ENCODE measurements at places on chromosomes 7 and 10.

DNA sequence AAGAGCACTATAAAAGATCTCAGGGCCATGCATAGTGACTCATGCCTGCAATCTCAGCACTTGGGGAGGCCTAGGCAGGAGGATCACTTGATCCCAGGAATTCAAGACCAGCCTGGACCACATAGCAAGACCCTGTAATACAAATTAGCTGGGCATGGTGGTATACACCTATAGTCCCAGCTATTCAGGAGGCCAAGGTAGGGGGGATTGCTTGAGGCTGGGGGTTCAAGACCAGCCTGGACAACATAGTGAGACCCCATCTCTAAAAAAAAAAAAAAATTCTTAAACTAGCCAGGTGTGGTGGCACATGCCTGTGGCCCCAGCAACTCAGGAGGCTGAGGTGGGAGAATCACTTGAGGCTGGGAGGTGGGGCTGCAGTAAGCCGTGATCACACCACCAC lies 15.8 kb downstream of the STYXL1 start:
- no peak for DNase-seq

GRCh38 chr7:46806856-46807255 lies 775.1 kb downstream of the TNS3 start:
- no peak for DNase-seq

DNA sequence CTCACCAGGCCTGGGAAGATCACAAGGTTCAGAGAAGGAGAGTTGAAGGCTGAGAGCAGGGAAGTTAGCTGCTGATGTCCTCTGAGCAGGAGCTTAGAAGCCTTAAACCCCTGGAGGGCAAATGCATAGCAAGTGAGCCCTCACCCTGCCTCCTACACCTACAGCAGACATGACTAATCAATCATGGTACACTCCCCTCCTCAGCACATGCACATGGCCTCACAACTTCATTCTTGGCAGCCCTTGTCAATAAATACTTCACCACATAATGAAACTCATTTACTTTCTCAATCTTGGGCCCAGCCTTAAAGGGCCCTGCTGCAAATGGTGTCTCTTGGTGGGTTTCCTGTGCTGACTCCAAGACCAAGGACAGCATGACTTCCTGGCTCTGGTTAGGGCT lies 12.9 kb downstream of the MMRN2 start:
- DNase-seq, result no peak

DNA sequence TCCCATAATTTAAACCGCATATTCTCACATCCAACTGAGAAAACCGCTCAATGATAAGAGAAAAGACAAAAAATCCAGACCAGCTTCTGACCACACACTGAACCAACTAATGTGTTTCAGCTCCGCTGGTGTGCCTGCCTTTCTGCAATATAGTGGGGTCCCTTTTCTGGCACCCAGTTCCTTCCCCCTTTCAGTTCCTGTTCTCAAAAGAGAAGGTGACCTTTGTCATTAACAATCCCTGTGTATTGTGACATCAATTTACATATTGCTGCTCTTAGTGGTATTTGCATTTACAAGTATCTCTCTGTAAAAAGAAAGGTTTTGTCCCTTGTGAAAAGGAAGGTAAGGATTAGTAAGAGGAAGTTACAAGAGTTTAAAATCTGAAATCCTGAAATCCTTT lies 1.4 kb downstream of the PPP1R17 start:
- no peak for DNase-seq

- no peak for DNase-seq
Measured at GRCh38 chr7:156842317-156842716, 50.7 kb downstream of the LMBR1 start.

DNA sequence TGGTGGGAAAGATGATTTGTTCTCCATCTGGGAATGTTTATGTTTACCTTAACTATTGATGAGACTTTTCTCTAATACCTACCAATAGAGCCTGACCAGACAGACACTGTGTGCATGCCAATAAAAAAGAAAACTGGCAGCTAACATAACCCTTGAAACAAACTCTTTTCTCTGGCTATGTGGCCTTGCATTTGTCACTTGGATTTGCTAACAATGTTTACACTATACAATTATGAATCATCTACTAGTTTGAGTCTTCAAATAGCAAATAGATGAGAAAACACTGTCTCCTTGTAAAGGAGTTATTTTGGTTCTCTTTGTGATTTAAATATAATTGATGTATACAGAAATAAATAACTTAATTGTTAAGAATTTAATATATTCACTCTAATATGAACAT lies 273.1 kb downstream of the SEMA3D start:
- peak; percentile 10 for DNase-seq

DNA sequence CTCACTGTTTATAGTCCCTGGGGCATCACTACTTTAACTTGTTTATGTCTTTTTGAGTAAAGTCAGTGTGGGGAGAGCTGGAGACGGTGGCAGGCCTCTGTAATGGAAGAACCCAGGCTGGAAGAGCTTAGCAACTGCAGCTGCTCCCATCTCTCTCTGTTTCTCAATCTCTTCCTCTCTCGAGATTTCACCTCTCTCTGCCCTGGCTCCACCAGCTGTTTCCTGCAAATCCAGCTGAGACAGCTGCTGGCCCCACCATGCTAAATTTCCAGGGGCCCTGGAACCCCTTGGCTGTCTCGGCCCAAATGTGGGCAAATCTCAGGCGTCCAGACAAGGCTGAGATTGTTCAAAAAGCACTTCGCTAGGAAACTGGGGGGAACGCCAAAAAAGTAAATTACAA lies 25.8 kb upstream of the SLF2 start:
- DNase-seq, result no peak

DNA sequence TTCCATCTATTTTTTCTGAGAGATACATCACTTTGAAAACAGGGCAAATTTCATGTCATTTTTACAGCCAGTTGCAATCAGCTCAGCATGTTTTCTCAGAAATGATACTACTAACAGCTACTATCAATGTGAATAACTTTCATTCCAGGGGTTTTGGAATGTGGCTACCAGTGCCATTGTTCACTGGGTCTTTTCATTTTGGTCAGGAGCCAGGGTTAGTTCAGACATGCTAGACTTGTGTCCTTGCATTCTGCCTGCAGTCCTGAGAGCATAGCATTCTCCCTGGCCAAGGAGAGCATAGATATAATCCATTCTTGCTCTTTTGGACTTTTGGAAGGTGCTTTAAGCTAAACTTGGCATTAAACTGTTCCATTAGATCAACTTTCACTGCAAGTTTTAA lies 160.9 kb upstream of the NEBL start:
- DNase-seq, result peak; percentile 35

- peak; percentile 90 for DNase-seq
Measured at GRCh38 chr7:32142649-32143048, 72.4 kb upstream of the PDE1C start.

DNA sequence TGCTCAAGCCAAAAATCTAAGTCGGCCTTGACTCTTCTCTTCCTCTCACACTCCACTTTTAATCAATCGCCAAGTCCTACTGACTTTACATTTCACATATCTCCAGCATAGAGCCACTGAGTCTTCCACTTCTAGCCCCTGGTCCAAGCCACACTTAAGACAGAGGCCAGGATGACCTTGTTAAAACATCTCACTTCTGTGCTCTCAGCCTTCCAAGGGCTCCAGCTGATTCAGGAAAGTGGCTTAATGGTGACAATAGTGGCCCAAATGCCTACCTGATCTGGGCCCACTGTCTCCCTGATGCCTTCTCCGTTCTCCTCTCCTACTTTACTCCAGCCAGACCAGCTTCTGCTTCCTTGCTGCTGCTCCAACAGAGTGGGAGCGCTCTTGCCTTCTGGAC lies 4.4 kb downstream of the TBATA start:
- no peak for DNase-seq

GRCh38 chr7:155265961-155266360 lies 31.7 kb upstream of the INSIG1 start:
- DNase-seq, result no peak

- DNase-seq, result no peak
Measured at GRCh38 chr7:99027841-99028240, 116.1 kb downstream of the SMURF1 start.

GRCh38 chr10:50224330-50224952 lies 26.9 kb downstream of the ASAH2 start:
- peak; percentile 68 for DNase-seq

GRCh38 chr10:18501198-18501597 lies 150.2 kb downstream of the NSUN6 start:
- DNase-seq, result peak; percentile 39

- DNase-seq, result no peak
Measured at GRCh38 chr10:88343761-88344484, 239.2 kb downstream of the RNLS start.

GRCh38 chr10:15196021-15196834 lies 27.7 kb upstream of the NMT2 start:
- DNase-seq, result no peak

DNA sequence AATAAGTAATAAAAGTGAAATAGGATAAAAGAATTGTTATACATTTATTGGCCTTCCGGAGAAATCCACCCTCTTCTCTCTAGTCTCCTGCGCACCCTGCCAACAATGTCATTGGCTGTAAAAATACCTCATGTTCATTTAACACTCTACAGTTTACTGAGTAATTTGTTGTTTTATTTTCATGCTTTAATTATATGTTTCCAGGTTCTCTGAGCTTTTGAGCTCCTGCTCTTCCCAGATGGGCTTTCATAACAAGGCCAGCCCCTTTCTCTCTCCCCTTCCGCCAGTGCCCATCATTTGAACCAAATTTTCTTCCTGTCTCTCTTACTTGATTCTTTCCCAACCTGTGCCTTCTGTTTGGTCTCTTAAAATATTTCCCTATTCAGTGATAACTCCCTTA lies 144.6 kb upstream of the PRSS1 start:
- no peak for DNase-seq

- no peak for DNase-seq
Measured at GRCh38 chr7:36208426-36208825, 55.4 kb downstream of the EEPD1 start.

DNA sequence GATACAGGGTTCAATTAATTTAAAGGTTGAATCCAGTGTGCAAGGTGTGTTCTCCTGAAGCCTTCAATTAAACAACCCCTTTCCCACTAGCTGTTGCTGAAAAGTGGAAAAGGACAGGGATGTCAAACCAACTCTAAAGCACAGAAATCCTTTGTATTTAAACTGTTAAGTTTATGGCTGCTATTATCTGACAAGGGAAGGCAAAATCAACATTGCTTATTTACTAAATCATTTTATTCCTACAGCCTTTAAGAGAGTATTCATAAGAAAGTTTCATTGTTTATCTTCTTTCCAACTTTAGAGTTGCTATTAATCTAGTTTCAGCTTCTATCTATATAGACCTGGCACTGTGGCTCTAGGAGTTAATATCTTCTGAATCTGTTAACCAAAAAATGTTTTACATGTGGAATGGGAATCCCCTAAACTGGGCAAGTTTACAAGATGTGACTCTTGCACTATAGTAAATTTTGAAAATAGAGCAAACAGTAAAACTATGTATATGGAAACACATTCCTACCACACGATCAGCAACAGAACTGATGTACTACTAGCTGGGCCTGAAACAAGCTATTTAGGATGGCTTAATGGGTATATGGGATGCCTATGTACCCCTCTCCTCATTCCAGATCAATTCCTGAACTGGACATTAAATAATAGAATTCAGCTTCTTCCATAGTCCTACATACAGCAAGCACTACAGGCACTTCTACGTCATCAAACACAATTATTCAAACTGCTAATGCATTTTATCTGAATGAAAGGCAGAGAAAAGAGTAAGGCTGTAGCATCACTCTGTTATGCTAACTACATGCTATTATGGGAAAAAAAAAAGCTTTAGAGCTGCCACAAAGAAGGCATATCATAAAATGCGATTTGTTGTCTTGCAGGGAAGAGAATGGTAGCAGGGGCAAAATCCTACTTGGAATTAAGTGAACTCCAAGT lies 52.8 kb downstream of the CDK6 start:
- peak; percentile 63 for DNase-seq

DNA sequence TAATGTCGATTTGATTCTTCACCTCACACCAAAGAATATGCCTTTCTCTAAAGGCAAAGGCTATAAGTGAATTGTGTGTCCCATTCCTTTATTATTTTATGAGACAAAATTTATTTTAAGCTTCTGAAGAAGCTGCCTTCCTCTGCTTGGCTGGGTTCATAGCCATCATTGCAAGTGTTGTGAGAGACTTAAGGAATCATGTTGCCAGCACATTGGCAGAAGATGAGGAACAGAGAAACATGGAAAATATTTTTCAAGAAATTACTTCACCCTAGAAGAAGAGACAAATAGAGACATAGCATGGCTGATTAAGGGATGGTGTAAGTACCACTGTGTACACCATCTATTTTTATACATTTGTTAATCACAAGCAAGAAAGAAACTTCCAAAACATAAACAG lies 230.1 kb upstream of the SEMA3E start:
- no peak for DNase-seq

GRCh38 chr7:47503281-47503680 lies 78.6 kb downstream of the TNS3 start:
- peak; percentile 68 for DNase-seq

DNA sequence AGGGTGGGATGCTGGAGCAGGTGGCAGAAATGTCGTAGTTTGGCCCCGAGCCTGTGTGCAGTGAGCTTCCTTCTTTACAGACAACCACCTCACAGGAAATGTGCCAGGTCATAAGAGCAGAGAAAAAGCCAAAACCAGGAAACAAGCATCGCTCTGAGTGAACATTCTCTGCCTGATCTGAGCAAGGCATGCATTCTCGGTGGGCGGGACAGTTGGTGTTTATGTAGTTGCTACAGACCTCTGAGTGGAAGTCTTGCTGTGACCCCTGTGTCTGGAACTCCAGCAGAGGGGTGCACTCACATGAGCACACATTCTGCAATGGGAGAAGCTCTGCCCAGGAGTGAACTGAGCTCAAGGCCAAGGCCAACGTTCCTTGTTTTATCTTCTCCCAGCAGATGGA lies 230.1 kb downstream of the TCERG1L start:
- no peak for DNase-seq

GRCh38 chr7:17368856-17369524 lies 70.5 kb downstream of the AHR start:
- no peak for DNase-seq

DNA sequence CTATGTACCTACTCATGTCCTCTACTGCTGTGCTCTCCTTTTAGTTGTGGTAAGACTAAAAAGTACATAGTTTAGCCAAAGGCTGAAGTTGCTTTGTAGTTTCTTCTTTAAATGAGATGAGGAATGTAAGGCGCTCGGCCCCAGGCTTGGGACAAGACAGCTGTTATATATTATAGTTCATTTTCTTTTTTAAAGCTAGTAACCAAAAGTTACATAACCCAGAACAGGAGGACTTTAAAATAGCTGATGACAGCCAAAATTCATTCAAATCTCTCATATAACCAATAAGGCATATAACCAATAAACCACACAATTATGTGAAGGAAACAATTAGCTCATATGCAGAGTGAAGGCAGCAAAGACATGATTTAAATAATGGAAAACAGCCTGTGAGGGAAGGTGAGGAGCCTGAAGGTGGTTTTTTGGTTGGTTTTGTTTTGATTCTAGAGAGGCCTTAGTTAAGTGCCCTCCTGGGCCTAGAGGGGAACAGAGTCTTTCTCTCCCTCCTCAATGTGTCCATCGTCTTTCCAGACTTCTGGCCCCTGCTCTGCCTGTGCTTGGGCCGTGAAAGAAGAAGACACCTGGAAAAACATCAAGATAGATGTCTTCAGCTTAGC lies 35.8 kb downstream of the SLC26A4 start:
- DNase-seq, result no peak

- no peak for DNase-seq
Measured at GRCh38 chr7:146858690-146859089, 742.1 kb downstream of the CNTNAP2 start.

GRCh38 chr10:43816351-43817321 lies 168.0 kb upstream of the ZNF32 start:
- peak; percentile 93 for DNase-seq

All from fibroblast of skin of scalp (primary cell).